SK-N-SH treated with all-trans-retinoic acid at 6 μM for 48 hours (cell line): ENCODE measurements at places on chromosomes 7 and 10.

GRCh38 chr7:122438006-122438405 is 133.5 kb upstream of the FEZF1 start:
- no peak for ATAC-seq

DNA sequence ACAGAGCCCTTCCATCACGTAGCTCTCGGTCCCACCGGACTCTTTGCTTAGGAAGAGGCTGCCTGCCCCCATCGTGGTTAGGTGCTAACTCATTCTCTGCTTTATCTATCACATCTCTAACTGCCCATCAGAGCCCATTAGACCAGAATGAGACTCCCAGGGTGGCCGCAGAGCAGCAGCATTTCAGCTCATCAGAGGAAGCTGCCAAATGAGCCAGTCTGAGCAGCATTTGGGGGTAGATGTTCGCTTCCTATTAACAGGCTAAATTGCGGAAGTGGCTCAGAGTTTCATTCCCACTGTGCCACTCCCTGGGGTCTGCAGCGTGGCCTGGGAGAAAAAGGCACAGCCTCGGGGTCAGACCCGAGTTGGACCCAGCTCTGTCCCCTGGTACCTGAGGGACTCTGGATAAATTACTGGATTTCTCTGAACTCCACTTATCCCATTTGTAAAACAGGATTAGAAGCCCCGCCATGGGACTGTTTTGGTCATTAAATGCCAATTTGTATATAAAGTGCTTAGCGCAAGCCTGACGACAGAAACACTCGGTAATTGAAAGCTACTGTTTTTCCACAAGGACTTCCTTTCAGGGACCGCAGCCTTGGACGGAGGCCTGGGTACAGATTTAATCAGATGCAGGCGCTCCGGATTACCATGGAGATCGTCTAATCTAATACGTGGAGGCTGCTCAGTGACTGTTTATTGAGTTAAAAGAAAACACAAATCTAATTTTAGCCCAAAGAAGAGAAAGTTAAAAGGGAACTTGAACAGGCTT is 73.8 kb upstream of the PRLHR start:
- peak; percentile 92 for ATAC-seq

- ATAC-seq = no peak
These were observed 73.9 kb upstream of the SMNDC1 start for GRCh38 chr10:110378533-110379108.

DNA sequence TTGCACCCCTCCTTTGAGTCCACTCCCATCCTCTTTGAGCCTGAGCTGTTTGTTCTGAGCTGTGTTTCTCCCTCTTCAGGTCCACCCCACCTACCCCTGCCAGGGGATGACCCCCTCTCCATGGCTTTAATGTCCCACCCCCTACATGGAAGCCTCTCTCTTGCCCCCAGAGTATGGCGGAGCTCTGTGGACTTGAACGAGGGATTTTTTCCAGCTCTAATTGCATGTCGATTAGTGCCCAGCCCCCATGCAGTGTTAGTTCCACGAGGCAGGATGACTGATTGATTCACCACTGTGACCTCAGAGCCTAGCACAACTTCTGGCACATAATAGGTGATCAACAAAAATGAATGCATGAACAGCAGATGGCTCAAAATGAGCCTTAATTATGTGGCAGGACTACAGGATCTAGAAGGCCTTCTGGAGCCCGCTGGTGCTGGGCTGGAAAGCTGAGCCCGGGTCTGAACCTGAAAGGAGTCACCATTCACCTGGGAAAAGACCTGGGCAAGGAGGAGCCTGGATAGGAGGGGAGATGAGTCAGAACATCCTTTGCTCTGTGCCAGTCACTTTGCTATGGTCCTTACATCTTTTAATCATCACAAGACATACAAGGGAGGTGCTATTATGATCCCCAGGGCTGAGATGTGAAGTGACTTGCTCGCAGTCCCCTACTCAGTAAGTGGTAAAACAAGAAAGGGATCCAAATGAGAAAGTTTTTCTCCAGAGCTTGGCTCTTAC is 17.1 kb upstream of the SLC18A2 start:
- no peak for ATAC-seq

GRCh38 chr7:55070854-55071253 is 52.0 kb downstream of the EGFR start:
- ATAC-seq = no peak

DNA sequence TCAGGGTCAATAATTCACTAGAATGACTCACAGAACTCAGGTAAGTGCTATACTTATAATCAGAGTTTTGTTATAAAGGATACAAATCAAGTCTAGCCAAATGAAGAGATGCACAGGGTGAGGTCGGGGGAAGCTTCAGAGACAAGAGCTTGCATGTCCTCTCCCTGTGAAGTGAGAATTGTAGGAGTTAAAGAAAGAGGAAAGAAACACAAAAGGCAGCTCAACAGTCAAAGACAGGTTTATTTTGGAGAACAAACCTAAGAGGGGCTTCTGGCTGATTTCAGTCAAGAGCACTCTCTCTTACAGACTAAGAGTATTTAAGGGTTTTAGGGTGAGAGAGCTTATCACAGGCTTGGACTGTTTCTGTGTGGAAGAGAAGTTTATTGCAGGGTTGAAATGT is 600.5 kb upstream of the C7orf33 start:
- no peak for ATAC-seq

- ATAC-seq = no peak
These were observed 56.4 kb downstream of the CDHR3 start for GRCh38 chr7:106019470-106019820.

- no peak for ATAC-seq
These were observed 15.4 kb downstream of the TECTB start for GRCh38 chr10:112298581-112298980.

DNA sequence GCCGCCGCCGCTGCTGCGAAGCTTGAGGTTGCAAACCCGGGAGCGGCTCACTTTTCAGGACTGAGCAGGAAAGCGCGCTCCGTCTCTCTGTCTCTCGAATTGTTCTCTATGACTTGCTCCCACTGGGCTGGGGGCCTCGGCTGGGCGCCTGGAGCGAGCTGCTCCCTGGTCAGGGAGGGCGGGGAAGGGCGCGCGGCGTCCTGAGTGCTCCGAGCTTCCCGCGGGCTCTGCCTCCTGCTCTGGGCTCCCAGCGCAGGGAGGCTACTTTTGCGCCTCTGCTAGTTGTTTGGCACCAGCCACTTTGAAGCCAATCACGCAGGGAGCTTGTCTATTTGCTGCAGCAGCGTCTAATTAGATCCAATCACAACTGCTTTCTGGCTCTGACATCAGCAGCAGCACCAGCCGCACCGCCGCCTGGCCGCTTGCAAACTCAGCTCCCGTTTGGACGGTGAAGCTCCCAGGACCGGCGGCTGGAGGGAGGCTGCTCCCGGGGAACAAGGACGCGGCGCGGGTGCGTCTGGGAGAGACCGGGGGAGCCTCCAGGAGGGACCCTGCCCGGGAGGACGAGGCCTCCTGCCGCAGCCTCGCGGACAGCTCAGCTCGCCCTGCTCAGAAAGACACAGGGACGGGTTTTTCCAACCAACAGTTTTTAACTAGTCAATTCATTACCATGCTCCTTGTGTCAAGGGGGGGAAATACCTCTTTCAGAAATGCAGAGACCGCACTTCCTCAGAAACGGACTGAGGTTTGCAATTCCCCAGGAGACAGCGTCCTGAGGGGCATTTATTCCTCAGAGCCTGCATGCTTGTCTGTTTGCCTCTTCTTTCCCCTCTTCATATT is at the start of gene ADARB2:
ADARB2 (minus strand) TSS at position 304 of the 840 bp plus-strand sequence.
- peak; percentile 49; the same call in 1 of the 3 replicates for ATAC-seq

- ATAC-seq = no peak
These were observed 44.4 kb upstream of the JCAD start for GRCh38 chr10:30103595-30104320.

DNA sequence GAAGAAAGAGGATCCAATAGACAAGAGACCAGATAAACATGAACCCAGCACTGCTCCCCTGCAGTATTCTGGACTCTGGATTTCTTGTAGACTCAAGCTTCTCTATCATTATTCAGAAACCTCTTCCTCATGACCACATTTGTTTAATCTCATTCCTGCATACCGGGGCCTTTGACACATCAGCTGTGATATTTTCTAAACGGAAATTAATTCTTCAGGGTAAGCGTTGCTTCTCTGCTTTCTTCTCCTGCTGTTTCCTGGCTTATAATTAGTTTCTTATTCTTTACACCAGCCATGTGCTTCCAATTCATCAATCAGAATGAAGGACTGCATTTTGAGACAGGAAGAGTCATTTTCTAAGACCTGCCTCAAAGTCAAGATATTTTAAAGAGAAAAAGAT is 54.2 kb upstream of the TARP start:
- ATAC-seq = no peak

GRCh38 chr10:13795653-13796555 is 209.1 kb downstream of the PRPF18 start:
- ATAC-seq = no peak

GRCh38 chr7:4143006-4143405 is 539.1 kb upstream of the FOXK1 start:
- ATAC-seq = no peak

DNA sequence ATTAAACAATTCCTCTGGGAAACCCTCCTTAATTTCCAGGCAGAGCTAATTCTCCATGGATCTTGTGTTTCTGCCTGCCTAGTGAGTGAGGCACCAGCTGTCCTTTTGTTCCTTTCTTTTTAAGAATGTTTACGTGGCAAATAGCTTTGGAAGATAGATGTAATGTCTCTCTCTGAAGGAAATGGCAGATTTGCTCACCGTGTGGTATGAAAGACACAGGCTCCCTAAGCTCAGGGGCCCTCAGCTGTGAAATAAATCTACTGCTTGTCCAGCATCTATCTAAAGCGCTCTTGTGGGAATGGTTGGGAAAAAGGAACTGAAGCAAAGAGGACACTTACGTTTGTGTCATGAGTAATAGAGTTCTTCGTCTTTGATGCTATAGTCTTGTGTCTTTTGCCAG is 64.6 kb downstream of the FAS start:
- ATAC-seq = no peak

DNA sequence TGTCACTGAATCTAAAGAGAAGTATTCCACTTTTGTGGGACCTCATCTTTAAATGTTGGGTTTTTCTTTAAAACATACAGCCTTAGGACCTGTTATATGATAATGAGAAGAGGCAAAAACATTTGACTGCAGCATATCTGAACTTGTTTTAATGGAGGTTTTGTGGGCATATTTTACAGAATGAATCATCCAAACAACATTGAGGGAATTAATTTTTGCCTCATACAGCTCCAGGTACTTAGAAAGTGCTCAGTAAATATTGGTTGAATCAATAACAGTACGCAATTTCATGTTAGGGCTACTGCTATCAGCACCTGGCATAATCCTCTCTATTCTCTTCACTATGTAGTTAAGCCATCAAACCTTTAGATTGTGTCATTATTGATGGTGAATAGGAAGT is 115.9 kb downstream of the MALRD1 start:
- no peak for ATAC-seq

DNA sequence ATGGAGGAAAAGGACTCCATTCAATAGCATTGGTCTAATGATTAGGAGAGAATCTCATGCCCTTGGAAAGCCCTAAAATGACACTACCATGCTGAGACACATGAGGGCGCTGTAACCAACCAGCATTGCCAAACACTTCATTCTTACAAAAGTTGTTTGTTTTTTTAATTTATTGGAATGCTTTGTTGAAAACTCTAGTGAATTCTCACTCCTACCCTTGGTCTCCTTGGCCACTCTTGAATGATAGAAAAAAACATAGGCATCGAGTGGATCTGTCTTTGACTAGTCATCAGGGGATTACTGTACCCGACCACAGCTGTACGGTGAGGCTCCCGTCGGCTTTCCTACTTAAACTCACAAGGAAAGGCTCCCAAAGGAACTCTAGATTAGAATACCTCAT is 29.3 kb upstream of the ADD3 start:
- peak; percentile 14; the same call in 2 of the 3 replicates for ATAC-seq

- no peak for ATAC-seq
These were observed 467.7 kb downstream of the PLXNA4 start for GRCh38 chr7:132108563-132108962.

- 0 out of 3 replicates have a peak, but pooled peaks have one; percentile 33 for ATAC-seq
These were observed 54.6 kb downstream of the CPVL start for GRCh38 chr7:29091715-29092114.

GRCh38 chr7:113404245-113404644 is 285.9 kb upstream of the SMIM30 start:
- ATAC-seq = no peak

DNA sequence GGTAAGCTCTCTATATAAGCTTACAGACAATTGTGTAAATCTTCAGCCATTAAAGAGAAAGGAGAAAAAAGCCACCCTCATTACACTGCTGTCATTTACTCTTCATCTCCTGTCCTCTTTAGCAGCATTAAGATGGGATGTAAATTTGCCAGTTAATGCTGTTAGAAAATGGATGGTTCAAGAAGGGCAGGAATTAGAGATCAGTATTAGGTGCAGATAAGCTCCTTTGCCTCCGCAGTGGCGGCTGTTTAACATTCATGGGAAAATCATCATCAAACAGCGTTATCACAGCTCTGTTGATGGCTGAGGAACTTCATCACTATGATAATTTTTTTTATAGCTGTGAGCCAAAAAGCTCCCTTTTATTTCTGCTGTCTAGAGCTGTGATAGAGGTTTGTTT is 61.8 kb upstream of the FAM204A start:
- ATAC-seq = no peak

DNA sequence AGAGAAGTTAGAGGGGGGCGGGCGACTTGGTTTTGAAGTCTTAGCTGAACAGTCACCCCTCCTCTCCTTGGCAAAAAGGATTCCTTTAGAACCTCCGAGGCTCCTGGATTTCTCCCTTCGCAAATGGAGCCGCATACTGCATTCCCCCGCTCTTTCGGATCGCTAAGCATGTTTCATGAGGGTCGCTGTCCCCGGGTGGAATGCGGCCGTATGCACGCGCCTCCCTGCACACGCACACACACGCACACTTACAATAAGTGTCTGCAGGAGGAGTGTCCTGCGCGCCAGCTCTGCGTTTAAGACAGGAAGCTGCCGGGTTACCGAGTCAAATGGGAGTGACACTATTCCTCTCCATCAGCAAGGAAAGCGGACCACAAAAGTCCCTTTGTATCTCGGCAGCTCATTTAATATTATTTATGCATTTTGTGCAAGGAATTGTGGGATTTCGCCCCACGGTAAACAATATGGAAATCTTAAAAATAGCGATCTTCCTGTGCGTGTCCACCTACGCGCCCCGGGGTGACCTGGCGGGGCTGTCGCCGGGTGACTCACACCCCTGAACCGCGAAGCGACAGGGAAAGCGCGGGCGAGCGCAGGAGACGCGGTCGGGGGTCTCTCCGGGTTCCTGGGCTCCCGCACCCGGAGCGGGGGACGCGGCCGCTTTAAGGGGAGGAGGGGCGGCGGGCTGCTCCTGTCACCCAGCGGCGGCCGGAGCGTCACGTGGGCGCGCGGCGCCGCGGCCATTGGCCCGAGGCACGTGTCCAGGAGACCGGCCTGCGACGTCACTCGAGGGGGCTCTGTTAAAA is 988 bp upstream of the EN2 start:
- peak; percentile 65 for ATAC-seq

GRCh38 chr10:25112016-25112415 is 62.8 kb upstream of the GPR158 start:
- no peak for ATAC-seq

GRCh38 chr10:71390921-71391690 is 5.6 kb upstream of the CDH23 start:
- ATAC-seq = no peak

DNA sequence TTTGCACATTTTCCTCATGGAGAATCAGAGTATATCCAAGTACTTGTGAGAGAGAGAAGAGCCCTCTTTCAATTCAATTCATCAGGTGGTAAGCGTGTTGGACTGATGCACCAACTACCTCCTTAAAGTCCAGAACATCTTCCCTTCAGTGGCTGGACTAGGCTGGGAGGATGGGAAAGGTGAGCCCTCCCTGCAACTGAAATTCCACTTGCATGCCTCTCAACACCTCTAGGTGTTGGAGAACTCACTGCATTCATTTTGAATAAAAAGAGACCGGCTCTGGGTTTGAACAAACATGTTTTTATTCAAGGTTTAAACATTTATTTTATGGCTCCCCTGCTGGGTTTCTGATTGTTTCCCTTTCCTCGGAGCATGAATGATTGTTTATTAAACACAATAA is 573.5 kb downstream of the CCSER2 start:
- no peak for ATAC-seq
